Fibroblast of lung (primary cell): ENCODE measurements at places on chromosomes 3 and 15. TPM values are rescaled to one million over a fixed set of nuclear protein-coding genes. Genes with fewer than 3 reads are reported as not detected.

Gene CD200
- total RNA-seq: 0.17 and 0.26 TPM in 2 replicates

Gene SOX14
- not detected in 2 replicates for total RNA-seq

Gene GASK1A
- 1.8 and 5.4 TPM in 2 replicates for total RNA-seq

Gene ANXA2
- 1,250 and 2,754 TPM in 2 replicates for total RNA-seq

Gene TF
- total RNA-seq: under 0.01 and 0.33 TPM in 2 replicates

Gene TRIM71
- under 0.01 TPM in 1 of 2 replicates, not detected in the other for total RNA-seq

Gene KNL1
- 2.1 and 5.0 TPM in 2 replicates for total RNA-seq

DNA sequence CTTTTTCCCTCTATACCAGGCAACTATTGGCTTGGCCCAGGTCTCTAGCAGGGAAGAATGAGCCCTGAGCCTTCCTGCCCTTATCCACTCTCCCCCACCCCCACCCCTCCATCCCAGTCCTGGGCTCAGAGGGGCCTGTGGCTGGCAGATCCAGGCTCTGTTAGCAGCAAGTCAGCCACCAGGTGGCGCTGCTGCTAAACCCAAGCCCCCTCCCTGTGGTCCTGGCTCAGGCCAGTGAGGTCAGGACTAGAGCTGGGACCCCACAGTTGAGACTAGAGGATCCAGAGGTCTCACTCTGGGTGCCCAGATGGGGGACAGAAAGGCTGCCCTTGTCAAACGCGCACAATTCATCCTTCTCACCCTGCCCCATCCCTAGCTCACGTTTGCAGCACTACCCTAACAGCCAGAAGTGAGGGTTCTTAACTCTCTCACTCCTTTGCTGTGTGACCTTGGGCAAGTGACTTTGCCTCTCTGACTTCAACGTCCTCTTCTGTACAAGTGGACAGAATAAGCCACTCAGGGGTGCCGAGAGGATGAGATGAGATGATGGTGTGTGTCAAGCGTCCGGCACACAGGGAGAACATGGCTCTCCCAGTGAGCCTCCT, 46.8 kb upstream of the SLC6A1 start:
- peak; percentile 21 for DNase-seq
- no peak overlapping the region for H3K4me3 ChIP-seq
- no peaks in the 10 kb centered on the region for H3K4me1 ChIP-seq
- no peak overlapping the region for H3K27ac ChIP-seq

GRCh38 chr15:69713726-69714559, 261.3 kb downstream of the RPLP1 start:
- DNase-seq: no peak
- H3K4me1 ChIP-seq: no peaks in the 10 kb centered on the region
- no peaks in the 10 kb centered on the region for H3K27me3 ChIP-seq
- H3K27ac ChIP-seq: no peak overlapping the region
- H3K36me3 ChIP-seq: no peaks in the 10 kb centered on the region

- H3K27ac ChIP-seq: no peak overlapping the region
- H3K27me3 ChIP-seq: no peaks in the 10 kb centered on the region
- H3K4me3 ChIP-seq: no peak overlapping the region
- no peaks in the 10 kb centered on the region for H3K36me3 ChIP-seq
Observed at GRCh38 chr3:160792540-160792939, 36.5 kb downstream of the PPM1L start.

- no peak overlapping the region for H3K4me3 ChIP-seq
- H3K27me3 ChIP-seq: peaks cover 16% of the 10 kb centered on the region
- H3K36me3 ChIP-seq: no peaks in the 10 kb centered on the region
- no peaks in the 10 kb centered on the region for H3K4me1 ChIP-seq
- DNase-seq: no peak
Observed at GRCh38 chr15:40825661-40826422, 2.7 kb downstream of the PPP1R14D start.

GRCh38 chr3:42505849-42506410, 3.5 kb downstream of the VIPR1 start:
- H3K27me3 ChIP-seq: peaks cover 44% of the 10 kb centered on the region
- no peaks in the 10 kb centered on the region for H3K36me3 ChIP-seq
- no peak for DNase-seq
- H3K4me1 ChIP-seq: no peaks in the 10 kb centered on the region
- no peak overlapping the region for H3K27ac ChIP-seq
- no peak overlapping the region for H3K4me3 ChIP-seq

DNA sequence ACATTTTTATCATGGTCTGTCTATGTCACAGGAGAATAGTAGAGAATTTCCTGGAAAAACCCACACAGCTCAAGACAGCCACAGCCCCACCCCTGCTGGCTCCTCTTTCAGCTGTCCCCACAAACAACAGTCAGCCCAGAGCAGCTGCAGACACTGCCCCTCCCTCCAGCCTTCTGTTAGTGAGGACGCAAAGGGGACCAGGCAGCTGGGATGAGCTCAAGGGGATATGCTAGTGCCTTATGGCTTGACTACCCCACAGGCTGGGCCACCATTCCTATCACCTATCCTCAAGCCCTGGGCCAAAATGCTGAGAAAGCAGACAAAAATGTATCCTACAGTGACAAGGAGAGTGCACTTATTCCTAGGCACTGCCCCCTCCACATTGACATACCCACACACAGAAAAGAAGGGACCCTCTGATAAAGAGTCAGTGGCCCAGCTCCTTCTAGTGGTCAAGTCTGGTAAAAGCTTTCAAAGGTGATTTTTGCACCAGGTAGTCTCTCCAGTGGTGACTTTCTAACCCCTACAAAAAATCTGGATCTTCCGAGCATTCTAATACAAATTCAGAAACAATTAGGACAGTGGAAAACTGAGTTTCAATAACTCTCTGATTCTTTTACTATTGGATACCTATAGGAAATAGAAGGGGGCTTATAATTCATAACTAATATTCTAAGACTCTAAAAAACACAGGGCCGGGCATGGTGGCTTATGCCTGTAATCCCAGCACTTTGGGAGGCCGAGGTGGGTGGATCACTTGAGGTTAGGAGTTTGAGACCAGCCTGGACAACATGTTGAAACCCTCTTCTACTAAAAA, 3.0 kb upstream of the MAP1A start:
- H3K27me3 ChIP-seq: no peaks in the 10 kb centered on the region
- no peaks in the 10 kb centered on the region for H3K36me3 ChIP-seq
- no peak overlapping the region for H3K4me3 ChIP-seq
- DNase-seq: peak; percentile 43
- H3K27ac ChIP-seq: peak overlapping the region; percentile 81
- H3K4me1 ChIP-seq: peaks cover 39% of the 10 kb centered on the region

- DNase-seq: peak; percentile 96
- no peak overlapping the region for H3K4me3 ChIP-seq
- H3K4me1 ChIP-seq: peaks cover 25% of the 10 kb centered on the region
- peaks cover 20% of the 10 kb centered on the region for H3K36me3 ChIP-seq
Observed at GRCh38 chr15:48437178-48437577, 105.9 kb downstream of the DUT start.

DNA sequence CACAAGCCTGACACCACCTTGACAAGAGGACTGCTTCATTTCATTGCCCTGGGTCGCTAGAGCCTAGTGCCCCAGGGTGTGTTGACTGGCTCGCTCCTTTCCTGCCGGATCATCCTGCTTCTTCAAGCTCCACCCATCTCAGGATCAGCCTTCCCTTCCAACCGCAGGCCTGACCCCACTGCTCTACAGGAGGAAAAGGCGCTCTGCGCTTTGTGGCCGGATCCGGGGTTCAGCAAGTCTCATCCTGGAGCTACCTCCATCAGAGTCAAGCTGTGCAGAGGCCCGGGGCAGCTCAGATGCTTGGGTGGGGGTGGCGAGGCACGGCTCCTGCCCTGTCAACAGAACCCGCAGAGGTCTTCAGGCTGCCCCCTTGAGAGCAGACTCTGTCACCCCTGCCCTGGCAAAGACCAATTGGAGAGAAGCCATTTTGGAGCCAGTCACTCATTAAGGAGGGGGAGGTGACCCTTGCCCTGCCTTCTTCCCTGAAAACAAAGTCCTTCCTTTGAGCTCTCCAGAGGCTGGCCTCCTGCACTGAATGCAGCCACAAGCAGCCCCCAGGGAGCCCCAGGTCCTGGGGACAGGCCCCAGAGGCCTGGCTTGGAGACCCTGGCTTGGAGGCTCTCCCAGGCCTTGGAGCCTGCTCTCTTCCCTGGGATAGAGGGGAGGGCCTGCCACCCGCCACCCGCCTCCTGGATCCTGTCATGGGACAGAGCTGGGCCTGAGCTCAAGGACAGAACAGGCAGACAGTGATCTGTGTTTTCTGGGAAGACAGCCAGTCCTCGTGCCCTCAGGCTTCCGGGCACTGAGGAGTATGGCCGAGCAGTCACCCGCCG, 80.3 kb downstream of the CPN2 start:
- H3K4me1 ChIP-seq: peaks cover 9% of the 10 kb centered on the region
- no peaks in the 10 kb centered on the region for H3K36me3 ChIP-seq
- H3K27ac ChIP-seq: peak overlapping the region; percentile 58
- no peak overlapping the region for H3K4me3 ChIP-seq

DNA sequence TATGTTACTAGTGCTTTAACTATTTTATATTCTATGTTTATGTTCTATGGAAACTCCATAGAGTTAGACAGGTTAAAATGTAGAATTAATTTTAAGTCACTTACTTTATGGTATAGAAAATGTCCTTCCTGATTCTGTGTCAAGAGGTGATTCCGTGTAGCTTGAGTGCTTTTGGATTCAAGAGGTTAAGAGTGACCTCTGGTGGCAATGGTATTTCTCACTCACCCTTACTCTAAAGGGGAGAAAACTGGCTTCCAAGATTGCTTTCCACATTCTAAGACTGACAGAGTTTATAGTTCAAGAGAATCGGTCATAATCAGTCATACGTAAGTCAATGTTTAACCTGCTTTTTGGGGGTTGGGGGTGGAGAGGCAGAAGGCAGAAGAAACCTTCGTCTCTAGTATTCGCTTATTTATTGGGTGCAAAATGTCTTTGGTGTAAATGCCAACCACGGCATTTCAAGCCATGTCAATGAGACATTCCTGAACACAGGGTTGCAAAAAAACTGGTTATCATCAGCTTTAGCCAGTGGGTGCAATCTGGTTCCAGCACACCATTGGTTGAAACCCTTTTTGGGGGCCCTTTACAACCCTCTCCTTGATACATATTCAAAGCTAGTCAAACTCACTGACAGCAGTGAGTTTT, 92.0 kb upstream of the VGLL3 start:
- no peaks in the 10 kb centered on the region for H3K36me3 ChIP-seq
- peak; percentile 54 for DNase-seq
- no peak overlapping the region for H3K27ac ChIP-seq
- H3K4me3 ChIP-seq: no peak overlapping the region
- H3K4me1 ChIP-seq: no peaks in the 10 kb centered on the region

- DNase-seq: no peak
- H3K36me3 ChIP-seq: no peaks in the 10 kb centered on the region
- no peaks in the 10 kb centered on the region for H3K4me1 ChIP-seq
- no peaks in the 10 kb centered on the region for H3K27me3 ChIP-seq
Observed at GRCh38 chr15:65260968-65261367, 25.7 kb downstream of the PARP16 start.

- H3K27ac ChIP-seq: no peak overlapping the region
- no peak for DNase-seq
- H3K36me3 ChIP-seq: peaks cover 2% of the 10 kb centered on the region
- no peaks in the 10 kb centered on the region for H3K27me3 ChIP-seq
- H3K4me1 ChIP-seq: peaks cover 2% of the 10 kb centered on the region
Observed at GRCh38 chr3:37161351-37161750, 13.0 kb downstream of the LRRFIP2 start.

- no peaks in the 10 kb centered on the region for H3K36me3 ChIP-seq
- peak; percentile 91 for DNase-seq
- H3K27ac ChIP-seq: peak overlapping the region; percentile 72
Observed at GRCh38 chr3:106004137-106004681, 135.4 kb upstream of the CBLB start.

GRCh38 chr15:21261965-21262850, 178.1 kb downstream of the POTEB3 start:
- H3K27me3 ChIP-seq: no peaks in the 10 kb centered on the region
- H3K4me3 ChIP-seq: no peak overlapping the region
- no peak overlapping the region for H3K27ac ChIP-seq

GRCh38 chr15:22979238-22980188, 655 bp downstream of the CYFIP1 start:
- H3K4me1 ChIP-seq: no peaks in the 10 kb centered on the region
- no peaks in the 10 kb centered on the region for H3K36me3 ChIP-seq
- no peaks in the 10 kb centered on the region for H3K27me3 ChIP-seq
- H3K27ac ChIP-seq: peak overlapping the region; percentile 87
- peak; percentile 41 for DNase-seq

DNA sequence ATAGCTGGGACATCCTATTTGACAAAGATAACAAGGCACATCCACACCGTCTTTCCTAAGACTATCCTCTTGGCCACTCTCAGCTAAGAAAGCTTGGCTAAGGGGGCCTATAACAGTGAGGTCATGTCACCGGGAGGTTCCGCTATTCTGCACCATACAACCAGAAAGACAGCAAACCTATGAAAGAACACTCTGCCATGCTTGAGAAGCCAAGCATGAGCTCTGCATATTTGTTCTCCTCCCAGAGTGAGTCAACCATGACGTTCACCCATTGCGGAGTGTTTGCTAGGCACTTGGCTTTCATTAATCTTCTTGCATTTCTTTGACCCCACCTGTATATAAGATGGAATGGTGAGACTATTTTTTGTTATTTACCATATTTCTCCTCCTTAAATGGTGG, 141.2 kb downstream of the GMNC start:
- peaks cover 3% of the 10 kb centered on the region for H3K4me1 ChIP-seq
- no peak overlapping the region for H3K27ac ChIP-seq
- H3K4me3 ChIP-seq: no peak overlapping the region
- no peaks in the 10 kb centered on the region for H3K36me3 ChIP-seq
- H3K27me3 ChIP-seq: no peaks in the 10 kb centered on the region

- no peaks in the 10 kb centered on the region for H3K27me3 ChIP-seq
- H3K4me1 ChIP-seq: no peaks in the 10 kb centered on the region
- no peak overlapping the region for H3K27ac ChIP-seq
- DNase-seq: peak; percentile 33
Observed at GRCh38 chr3:132867956-132868355, 145.7 kb upstream of the NPHP3 start.

GRCh38 chr3:50466177-50466576, 37.3 kb downstream of the CACNA2D2 start:
- H3K4me3 ChIP-seq: no peak overlapping the region
- H3K27ac ChIP-seq: no peak overlapping the region
- H3K27me3 ChIP-seq: peaks cover 3% of the 10 kb centered on the region
- DNase-seq: no peak
- no peaks in the 10 kb centered on the region for H3K36me3 ChIP-seq
- no peaks in the 10 kb centered on the region for H3K4me1 ChIP-seq

- H3K27ac ChIP-seq: peak overlapping the region; percentile 3
- H3K4me3 ChIP-seq: no peak overlapping the region
- H3K4me1 ChIP-seq: peaks cover 8% of the 10 kb centered on the region
- no peak for DNase-seq
- H3K27me3 ChIP-seq: no peaks in the 10 kb centered on the region
- no peaks in the 10 kb centered on the region for H3K36me3 ChIP-seq
Observed at GRCh38 chr15:52144656-52145178, 32.1 kb upstream of the BCL2L10 start.

DNA sequence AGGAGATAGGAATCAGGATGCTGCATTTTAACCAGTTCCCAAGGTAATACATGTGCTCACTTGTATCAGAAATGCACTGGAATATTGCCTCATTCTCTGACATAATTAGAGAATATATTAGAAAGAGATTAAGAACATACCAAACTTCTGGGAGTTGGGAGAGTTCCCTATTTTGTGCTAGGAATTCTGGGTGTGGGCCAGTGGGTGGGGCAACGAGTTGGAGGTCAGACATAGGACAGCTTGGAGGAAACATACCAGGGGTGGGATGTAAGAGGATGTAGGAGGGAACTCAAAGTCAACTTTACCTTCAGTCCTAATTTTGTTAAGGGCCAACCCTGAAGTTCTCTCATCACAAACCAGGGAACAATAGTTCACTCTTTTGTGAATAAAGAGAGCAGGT, 83.6 kb downstream of the SLC7A14 start:
- peaks cover 8% of the 10 kb centered on the region for H3K4me1 ChIP-seq
- peak; percentile 59 for DNase-seq
- no peak overlapping the region for H3K4me3 ChIP-seq
- H3K36me3 ChIP-seq: peaks cover 3% of the 10 kb centered on the region
- no peaks in the 10 kb centered on the region for H3K27me3 ChIP-seq
